ENCODE measurements at places on chromosomes 12 and 14.

DNA sequence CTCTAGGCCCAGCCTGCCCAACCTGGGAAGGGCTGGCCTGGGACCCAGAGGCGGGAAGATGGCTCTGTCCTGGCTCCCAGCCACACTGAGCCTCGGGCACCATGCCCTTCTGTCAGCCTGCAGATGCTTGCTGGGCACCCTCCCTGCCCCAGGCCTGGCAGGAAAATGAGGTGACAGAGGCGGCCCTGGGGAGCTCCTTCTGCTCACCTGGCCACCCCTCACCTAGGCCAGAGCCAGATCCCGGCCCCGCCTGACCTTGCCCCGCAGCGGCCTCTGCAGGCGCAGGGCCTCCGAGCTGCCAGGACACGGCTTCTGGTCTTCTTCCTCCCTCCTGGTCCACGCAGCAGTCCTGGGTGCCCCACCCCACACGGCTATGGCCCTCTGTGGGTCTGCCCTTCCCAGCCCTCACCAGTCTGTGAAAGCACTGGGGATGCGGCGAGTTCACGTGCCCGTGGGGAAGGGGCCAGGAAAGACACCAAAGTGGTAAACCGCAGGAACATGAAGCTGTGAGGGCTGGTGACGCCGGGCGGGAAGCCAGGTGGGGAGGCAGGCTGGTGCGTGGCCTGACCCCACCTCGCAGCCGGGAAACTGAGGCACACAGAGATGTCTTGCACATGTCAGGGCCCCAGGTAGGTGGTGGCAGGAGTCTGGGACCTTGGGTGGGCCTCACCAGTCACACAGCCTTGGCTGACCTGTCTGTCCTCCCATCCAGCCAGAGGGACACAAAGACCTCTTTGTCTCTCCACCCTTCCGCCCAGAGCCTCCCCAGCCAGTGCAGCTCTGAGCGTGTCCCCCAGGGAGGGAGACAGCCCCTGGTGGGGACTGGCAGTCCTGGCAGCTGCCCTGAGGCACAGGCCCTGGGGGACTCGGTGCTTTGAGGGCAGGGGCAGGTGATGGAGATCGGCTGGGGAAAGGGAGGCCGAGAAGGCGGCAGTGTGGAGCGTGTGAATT, 12.8 kb downstream of the BAG5 start:
- no peak for DNase-seq

DNA sequence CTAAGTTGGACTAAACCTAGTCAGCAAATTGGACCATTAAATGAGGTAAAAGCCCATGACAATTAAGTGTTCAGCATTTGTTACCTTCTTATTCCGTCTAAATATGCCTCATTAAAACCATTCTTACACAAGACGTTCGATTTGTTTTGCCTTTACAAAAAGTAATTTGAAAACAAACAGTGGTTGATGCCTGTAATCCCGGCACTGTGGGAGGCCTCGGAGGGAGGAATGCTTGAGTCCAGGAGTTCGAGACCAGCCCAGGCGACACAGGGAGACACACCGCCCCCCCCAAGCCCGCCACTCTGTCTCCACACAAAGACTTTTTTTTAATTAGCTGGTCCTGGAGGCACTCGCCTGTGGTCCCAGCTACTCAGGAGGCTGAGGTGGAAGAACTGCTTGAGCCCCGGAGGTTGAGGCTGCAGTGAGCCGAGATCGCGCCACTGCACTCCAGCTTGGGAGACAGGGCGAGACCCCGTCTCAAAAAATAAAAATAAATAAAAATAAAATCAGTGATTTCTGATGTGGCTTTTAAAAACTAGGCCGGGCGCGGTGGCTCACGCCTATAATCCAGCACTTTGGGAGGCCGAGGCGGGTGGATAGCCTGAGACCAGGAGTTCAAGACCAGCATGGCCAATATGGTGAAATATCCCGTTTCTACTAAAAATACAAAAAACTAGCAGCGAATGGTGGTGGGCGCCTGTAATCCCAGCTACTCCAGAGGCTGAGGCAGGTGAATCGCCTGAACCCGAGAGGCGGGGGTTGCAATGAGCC, 856 bp upstream of the EIF4B start:
- no peak for DNase-seq

DNA sequence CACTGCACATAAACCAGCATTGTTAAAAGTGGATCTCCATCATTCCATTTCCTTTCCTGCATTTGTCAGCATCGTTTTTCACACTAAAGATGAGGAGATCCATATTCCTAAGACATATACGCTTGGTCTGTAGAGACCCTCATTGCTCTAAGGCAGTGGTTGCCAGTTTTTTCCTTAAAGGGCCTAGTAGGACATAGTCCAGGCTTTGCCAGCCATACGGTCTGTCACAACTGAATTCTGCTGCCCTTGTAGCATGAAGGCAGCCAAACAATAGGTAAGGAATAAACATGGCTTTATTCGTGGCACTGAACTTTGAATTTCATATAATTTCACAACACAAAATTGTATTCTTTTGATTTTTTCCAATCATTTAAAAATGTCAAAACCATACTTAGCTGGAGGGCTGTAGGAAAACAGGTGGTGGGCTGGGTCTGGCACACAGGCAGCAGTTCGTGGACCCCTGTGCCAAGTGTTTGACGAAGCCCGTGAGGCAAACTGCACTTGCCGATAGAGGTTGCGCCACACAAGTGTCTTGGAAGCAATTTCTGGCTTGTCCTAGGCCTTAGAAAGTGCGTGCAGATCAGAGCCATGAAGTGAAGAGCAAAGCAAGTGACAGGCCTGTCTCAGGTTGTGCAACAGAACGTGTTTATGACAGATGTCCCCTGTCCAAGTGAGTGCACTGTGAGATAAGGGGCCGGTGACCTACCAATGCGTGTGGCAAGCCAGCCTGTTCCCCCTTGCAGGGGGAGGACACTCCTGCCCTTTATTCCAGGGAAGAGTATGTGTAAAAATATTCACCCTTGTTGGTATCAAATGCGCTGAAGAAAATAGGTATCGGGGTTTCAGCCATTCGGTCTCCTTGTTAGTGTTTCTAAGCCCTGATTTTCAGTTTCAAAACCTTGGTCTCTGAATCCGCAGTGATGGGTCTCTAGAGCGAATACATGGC, 916 bp upstream of the CHPT1 start:
- peak; percentile 3 for DNase-seq

GRCh38 chr12:13248964-13249363, 52.4 kb downstream of the EMP1 start:
- DNase-seq, result no peak

DNA sequence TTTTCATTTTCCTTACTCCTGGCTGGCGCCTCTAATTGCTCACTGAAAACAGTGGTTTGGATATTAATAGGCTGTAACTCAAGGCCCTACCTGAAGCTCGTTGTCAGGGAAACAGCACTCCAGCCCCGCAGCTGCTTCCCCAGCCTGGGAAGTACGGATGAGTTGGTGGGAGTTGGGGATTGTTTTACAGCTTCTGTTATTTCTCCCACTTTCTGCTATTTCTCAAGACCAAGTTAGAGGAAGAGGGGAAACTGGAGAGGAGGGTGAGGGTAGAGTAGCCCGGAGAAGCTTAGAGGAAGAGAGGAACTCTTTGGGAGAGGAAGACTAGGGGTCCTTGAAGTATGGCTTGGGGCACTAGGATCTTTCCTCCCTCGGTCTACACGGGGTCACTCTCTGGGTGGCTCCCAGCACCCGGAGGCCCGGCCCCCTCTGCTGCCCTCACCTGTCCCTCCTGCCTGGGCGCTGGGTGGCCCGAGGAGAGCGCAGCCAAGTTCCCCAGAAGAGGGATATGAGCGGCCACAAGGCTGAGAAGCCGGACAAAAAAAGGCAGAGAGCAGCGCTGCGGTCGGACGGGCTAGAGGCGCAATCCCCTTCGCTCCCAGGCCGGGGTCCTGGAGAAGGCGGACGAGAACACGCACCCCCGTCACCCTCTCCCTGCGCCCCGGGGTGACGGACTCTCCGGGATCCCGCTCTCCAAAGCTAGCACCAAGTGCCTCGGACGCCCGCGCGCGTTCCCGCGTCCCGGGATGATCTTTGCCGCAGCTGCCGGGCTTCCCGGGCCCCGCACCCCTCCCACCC, 671 bp downstream of the SPTB start:
- DNase-seq, result peak; percentile 26

GRCh38 chr14:94570440-94570839, 9.2 kb downstream of the SERPINA4 start:
- no peak for DNase-seq

DNA sequence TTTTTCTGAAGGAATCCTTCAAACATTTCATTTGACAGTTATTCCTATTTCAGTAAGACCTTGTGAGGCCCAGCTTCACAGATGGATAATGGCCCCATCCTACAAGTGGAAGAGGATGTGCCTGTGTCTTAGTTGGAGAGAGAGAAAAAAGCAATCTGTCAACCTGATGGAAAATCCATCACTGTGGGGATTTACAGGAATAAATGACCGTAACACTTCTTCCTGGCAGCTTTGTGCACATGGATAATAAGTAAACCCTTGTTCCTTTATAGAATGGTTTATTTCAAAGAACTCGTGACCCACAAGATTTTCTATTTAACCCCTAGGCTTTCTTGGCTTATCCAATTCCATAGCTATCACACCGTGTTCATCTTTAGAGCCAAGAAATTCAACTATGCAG, 121.4 kb upstream of the PCED1B start:
- no peak for DNase-seq

DNA sequence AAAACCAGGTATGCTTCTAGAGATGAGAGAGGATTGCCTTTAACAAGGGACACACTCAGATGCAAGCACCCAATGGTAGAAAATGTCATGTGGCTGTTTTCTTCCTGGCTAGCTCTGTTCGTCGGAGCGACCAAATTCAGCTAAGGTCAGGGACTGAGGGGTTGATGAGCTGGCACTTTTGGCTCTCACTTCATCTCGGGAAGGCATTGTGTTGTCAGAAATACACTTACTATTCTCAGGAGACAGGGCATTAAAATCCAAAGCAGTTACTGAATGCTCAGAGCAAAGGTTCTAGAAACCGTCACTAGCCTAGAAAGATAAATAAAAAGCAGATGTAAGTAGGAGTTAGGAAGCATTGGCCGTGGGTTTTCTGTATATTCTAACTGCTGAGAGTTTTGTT, 275.7 kb upstream of the SSTR1 start:
- DNase-seq, result no peak

DNA sequence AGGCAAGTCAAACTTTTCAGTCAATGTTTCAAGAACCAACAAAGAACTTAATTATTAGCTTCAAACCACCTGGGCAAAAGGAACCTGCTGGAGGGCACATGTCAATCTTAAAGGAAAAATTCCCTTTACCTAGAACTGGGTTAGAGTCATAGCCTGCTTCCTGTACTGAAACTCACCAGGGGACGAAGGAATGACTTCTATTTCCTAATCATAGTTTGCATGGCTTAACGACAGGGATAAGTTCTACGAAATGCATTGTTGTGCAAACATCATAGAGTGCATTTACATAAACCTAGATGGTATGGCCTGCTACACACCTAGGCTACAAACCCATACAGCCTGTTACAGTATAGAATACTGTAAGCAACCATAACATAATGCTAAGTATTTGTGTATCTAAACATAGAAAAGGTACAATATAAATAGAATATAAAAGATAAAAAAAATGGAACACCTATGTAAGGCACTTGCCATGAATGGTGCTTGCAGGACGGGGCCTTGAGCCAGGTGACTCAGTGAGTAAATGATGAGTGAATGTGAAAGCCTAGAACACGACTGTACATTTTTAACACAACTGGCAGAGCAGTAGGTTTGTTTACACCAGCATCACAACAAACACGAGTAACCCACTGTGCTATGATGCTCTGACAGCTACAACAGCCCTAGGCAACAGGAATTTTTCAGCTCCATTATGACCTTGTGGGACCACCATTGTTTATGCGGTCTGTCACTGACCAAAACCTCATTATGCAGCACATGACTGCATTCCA, 234.9 kb upstream of the CAND1 start:
- peak; percentile 64 for DNase-seq

DNA sequence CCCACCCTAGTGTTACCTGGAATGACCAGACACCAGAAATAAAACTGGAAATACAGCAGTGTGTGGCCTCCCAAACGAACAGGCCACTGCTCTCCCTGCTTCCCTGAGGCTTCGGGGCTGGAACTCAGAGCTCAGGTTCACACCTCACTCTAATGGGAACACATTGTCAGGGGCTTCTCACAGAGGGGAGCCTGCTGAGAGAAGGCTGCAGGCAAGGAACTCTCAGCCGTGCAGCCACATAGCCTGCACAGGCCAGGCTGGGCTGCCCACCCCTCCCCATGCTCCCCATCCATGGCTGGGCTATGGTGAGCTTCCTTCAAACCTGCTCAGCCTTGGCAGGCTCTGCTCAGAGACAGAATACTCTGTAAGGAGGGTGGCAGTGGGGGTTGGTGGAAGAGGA, 302.5 kb downstream of the EMP1 start:
- DNase-seq, result no peak

GRCh38 chr14:31208546-31209424, 1.2 kb upstream of the HECTD1 start:
- DNase-seq, result no peak

DNA sequence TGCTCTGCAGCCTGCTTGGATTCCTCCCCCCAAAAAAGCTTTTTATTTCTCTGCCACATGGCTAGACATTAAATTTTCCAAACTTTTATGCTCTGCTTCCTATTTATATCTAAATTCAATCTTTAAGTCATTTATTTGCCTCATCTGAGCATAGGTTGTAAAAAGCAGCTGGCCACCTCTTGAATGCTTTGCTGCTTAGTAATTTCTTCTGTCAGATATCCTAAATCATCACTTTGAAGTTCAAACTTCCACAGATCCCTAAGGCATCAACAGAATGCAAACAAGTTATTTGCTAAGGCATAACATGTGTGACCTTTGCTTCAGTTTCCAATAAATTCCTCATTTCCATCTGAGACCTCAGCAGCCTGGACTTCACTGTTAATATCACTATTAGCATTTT, 209.6 kb downstream of the FSCB start:
- no peak for DNase-seq
